Melanocyte of skin (primary cell): ENCODE measurements at places on chromosomes 7 and 10. TPM values are rescaled to one million over a fixed set of nuclear protein-coding genes. Genes with fewer than 3 reads are reported as not detected.

Gene NEUROD6
- not detected in 2 replicates for total RNA-seq

Gene CRHR2
- not detected in 2 replicates for total RNA-seq

Gene SLC26A3
- total RNA-seq, result not detected in 2 replicates

Gene GNGT1
- total RNA-seq, result not detected in 2 replicates

Gene ZNF316
- total RNA-seq, result 19.3 and 20.4 TPM in 2 replicates

Gene CCT6A
- 241 and 292 TPM in 2 replicates for total RNA-seq

Gene CCDC172
- not detected in 2 replicates for total RNA-seq

Gene SPDYE2B
- not detected in 2 replicates for total RNA-seq

Gene HOXA6
- total RNA-seq, result not detected in 2 replicates

Gene FANK1
- total RNA-seq, result 0.67 and 2.2 TPM in 2 replicates

Gene AOC1
- total RNA-seq, result not detected in 2 replicates

Gene TSPAN12
- total RNA-seq, result 0.33 and 0.46 TPM in 2 replicates

Gene ASB10
- not detected in 2 replicates for total RNA-seq

Gene PKD2L1
- not detected in 2 replicates for total RNA-seq

Gene TMEM213
- total RNA-seq, result not detected in 2 replicates

Gene ANKRD7
- 2.4 and 6.9 TPM in 2 replicates for total RNA-seq

Gene FKBP9
- total RNA-seq, result 202 and 272 TPM in 2 replicates

Gene FEZF1
- not detected in 2 replicates for total RNA-seq

Gene LRRN3
- 0.73 and 3.1 TPM in 2 replicates for total RNA-seq

Gene CHN2
- 0.33 and 2.6 TPM in 2 replicates for total RNA-seq

Gene ADAM12
- 8.7 and 18.0 TPM in 2 replicates for total RNA-seq

Gene EGFR
- 2.8 and 5.5 TPM in 2 replicates for total RNA-seq

Gene GNAT3
- not detected in 2 replicates for total RNA-seq
